Activated CD4-positive, alpha-beta T cell treated with anti-CD3 and anti-CD28 coated beads, Interleukin-2, amount 10 ng/mL, durations not matched to agents 7 days and 5 days (primary cell): ENCODE measurements at places on chromosomes 7 and 10. TPM values are rescaled to one million over a fixed set of nuclear protein-coding genes. Genes with fewer than 3 reads are reported as not detected.

Gene SPOCK2
- total RNA-seq = 423 TPM

Gene UPK3BL1
- not detected for total RNA-seq

Gene TUBB8
- total RNA-seq = 0.42 TPM

Gene MLXIPL
- total RNA-seq = not detected

Gene STEAP4
- total RNA-seq = not detected

- DNase-seq = peak; percentile 65
These were observed 31.3 kb upstream of the SMC3 start for GRCh38 chr10:110535958-110536891.

- DNase-seq = no peak
These were observed 3.3 kb downstream of the JMJD1C start for GRCh38 chr10:63462442-63462841.

DNA sequence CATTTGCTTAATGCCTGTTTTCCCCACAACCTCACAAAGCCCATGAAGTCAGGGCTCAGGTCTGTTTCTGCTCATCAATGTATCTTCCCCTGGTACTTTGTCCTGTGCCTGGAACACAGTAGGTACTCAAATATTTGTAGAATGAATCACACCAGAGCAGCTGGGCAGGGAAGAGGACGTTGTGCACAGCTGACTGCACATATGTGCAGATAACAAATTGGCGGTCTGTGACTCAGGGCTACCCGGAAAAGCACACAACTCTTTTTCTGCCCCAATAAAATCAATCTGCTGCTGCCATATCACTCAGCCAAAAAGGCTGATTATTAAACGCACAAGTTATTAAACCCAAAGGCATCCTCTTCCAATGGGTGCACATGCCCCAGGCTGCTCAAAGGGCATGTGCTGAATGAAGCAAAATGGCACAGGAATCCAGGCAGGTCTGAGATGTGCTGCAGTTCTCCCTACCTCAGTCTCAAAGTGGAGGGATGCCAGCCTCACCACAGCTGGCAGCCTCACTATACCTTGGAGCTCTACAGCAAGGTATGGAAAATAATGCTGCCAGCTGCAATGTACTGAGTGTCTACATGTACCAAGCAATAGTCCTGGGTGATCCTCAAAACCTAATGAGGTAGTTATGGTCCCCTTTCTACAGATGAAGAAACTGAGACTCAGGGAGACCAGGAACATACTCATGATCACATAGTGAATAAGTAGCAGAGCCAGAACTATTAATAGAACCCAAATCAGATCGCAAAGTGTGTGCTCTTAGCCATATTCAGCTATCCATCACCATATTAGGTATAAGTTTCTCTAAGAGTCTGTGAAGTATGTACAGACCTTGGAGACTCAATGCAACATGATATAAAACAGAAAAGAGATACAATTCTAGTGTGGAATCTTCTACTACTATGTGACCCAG, 43.4 kb downstream of the SORBS1 start:
- DNase-seq = no peak

GRCh38 chr10:80770239-80770638, 232.5 kb downstream of the SH2D4B start:
- DNase-seq = no peak
